Left lung (tissue), 14 donors: ENCODE measurements at places on chromosomes 4 and X. TPM values are rescaled to one million over a fixed set of nuclear protein-coding genes. Genes with fewer than 3 reads are reported as not detected.

DNA sequence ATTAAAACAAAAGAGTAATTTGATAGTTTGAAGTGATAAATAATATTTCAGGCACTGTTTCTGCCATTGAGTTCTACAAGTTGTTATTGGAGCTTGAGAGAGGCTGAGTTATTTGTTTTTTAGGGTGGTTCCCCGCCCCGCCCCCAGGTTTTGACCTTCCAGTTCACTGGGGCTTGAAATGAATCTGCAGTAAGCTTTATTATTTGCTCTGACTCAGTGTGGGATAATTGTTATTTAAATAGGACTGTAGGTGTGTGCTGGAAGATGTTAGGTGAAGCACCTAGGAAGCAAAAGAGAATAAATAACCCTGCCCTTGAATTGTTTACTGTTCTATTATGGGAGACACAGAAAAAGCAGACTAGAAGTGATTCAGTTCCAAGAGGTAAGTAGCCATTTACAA, 81.2 kb upstream of the KCNIP4 start:
- DNase-seq = no peak

The IDS gene
- 120 TPM for total RNA-seq

- DNase-seq = peak; percentile 55
Observed at GRCh38 chr4:3470244-3471097, 7.4 kb downstream of the DOK7 start.

GRCh38 chr4:62057031-62057430, 856.9 kb downstream of the ADGRL3 start:
- DNase-seq = no peak

The TRIM75 gene
- total RNA-seq = not detected

The SSX4B gene
- total RNA-seq = not detected

DNA sequence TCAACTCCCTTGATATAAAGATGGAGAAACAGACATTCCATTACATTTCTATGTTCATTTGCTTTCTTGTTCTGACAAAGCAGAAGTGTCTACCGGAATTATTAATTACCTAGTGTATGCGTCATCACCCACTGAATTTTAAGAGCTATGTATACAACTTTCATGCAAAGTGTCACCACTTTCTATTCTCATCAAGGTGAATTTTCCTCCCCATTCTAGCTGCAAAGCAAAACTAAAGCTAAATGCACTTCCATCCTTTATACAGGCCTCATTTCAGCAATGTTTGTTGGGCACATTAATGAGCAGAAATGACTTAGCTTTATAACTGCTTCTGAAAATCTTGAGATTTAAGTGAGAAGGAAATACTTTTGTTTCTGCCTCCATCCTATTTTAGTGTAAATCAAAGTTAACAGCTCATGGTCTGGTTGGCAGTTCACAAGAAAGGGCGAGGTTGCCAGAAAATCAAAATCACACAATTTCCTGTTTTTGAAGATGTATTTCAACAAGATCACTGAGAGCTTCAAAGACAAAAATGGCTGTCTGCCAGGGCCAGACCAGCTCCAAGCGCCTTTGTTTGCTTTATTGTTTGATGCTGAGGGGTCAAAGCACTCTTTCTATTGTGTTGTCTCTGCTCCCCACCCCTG, 7.2 kb upstream of the FAM9C start:
- no peak for DNase-seq

GRCh38 chrX:129613596-129613995, 41.2 kb downstream of the APLN start:
- no peak for DNase-seq

DNA sequence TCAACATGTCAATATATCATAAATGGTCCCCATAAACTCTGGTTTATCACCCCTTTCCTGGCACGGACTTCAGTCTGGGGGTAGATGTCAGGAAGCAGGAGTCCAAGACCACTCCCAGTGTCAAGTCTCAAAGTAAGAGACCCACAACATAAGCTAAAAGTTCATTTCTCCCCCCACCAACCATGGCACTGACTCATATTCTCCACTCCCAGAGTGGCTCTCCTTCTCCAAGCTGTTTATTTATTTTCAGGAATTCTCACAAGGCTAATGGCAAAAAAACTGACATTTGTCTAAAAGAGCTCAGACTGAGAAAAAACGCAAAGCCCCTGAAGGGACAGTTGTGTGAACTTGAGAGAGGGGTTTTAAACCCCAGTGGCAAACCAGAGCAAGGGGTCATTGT, 217.0 kb downstream of the RAB28 start:
- no peak for DNase-seq

The GPRASP2 gene
- total RNA-seq = 5.0 TPM

GRCh38 chr4:73705056-73705432, 35.3 kb upstream of the CXCL8 start:
- DNase-seq = no peak

DNA sequence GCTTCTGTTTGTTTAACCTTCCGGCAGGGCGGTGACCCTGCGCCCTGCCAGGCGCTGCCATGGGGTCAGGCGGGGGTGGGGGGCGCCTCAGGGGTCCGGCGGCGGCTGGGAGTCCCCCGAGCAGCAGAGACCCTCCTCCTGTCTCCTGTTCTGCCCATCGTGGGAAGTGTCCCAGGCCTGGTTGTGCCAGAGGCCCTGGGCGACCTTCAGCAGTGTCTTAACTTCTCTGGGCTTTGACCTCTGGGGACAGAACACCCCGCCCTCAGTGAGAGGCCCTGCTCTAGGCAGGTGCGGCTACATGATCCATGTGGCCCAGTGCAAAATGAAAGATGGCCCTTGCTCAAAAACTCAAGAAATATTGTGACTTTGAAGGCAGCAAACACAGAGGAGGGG, 22.8 kb upstream of the HMX1 start:
- DNase-seq = no peak

The ASB12 gene
- total RNA-seq = 0.20 TPM

DNA sequence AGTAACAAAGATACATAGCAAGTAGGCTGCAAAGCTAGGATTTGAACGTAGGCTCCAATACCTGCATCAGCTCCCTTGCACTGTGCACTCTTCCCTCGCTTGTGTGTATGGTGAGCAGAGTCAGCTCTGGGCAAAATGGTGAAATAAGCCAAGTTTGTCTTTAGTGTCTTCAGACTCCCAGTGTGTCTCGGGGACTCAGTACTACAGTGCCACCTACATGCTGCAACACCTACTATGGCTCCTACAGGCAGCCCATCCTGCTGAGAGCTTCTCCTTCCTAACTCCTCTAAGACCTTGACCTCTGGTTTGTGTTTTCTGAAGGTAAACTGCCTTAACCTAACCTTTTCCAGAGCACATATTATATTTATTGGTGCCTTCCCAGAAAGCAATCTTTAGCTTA, 42.5 kb downstream of the RTL9 start:
- no peak for DNase-seq

- no peak for DNase-seq
Observed at GRCh38 chr4:126687655-126688358, 945.0 kb upstream of the INTU start.

The CTAG2 gene
- total RNA-seq = not detected

DNA sequence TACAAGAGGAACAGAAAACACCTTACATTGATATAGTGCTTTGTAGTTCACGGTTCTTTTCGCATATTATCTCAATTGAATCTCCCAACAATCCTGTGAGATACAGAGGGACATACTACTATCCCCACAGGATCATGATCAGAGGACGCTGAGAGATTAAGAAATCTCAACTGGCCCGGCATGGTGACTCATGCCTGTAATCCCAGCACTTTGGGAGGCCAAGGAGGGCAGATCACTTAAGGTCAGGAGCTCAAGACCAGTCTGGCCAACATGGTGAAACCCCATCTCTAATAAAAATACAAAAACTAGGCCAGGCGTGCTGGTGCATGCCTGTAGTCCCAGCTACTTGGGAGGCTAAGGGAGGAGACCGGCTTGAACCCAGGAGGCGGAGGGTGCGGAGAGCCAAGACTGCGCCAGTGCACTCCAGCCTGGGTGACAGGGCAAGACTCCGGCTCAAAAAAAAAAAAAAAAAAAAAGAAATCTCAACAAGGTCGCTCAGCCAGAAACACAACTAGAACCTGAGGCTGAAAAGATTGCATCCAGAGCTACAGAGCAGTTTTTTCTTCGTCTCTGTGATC, 7.4 kb downstream of the APOO start:
- DNase-seq = no peak

The PCDH10 gene
- 0.92 TPM for total RNA-seq

DNA sequence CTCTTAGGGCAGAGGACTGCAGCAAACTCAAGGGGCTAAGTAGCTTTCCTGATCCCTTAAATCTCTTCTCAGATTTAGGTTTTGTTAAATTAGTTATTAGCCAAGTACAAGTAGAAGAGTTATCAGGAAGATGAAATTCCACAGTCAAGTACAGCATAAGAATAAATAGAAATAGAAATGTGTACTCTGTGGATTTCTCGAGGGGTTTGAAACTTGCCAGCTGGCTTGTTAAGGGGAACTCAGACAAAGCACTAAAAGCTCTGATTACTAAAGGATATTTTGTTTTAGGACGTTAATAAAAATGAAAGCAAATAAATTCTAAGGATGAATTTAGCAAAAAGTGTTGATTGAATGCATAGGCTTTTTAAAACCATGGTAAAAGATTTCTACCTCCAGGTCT, 654.6 kb downstream of the RAPGEF2 start:
- no peak for DNase-seq

The NUP54 gene
- total RNA-seq = 26.8 TPM

The FMR1NB gene
- total RNA-seq = not detected

The MYL5 gene
- 11.3 TPM for total RNA-seq
